Dermis microvascular lymphatic vessel endothelial cell (primary cell): ENCODE measurements at places on chromosomes 2 and 18.

- DNase-seq, result no peak
Observed at GRCh38 chr2:101763496-101764333, 66.2 kb downstream of the MAP4K4 start.

DNA sequence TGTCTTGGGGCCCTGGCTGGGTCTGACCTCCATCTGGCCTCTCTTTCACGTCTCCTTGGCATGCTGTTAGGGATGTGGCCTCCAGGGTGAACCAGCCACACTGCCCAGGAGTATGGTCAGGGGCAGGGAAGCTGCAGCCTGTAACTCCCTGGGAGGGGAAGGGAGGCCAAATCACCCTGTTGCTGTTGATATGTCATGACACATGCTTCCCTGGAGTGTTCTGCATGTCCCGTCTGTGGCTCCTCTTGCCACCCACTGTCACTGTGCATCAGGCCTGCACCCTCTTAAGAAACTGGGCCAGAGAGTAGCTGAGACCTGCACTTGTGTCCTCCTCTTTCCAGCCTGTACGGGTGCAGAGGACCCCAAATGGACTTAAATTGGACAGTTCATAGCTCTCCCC lies 221.3 kb downstream of the FHOD3 start:
- DNase-seq, result no peak

GRCh38 chr2:18993756-18994338 lies 364.6 kb downstream of the OSR1 start:
- DNase-seq, result no peak

DNA sequence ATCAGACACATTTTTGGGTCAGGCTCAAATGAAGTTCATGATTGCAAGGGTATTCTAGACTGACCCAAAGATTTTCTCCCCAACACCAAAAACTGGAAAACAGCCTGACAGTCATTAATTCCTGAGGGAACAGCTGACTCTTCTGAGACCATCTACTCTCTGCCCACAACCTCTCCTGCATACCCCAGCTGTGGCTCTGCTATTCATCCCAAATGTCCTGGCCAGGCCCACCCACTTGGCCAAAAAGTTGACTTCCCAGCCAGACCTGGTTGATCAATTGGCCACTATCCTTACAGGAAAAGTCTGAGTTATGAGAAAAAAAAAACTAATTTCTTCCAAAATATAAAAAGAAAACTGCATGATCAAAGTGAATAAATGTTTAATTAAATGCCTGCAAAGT lies 103.8 kb upstream of the ST3GAL5 start:
- DNase-seq, result no peak

DNA sequence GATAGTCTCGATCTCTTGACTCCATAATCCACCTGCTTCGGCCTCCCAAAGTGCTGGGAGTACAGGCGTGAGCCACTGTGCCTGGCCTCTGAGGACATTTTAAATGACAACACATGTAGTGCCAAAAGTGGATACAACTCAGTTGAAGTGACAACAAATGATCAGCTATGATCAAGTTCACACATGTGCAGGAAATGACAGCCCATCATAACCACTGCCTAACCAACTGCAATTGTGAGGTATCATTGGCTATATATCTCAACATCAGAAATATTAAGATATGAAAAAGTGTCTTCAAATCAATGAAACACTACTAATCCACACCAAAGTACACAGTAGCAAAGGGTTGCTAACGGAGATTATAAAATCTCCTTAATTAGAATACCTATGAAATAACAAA lies 84.8 kb downstream of the DTNB start:
- DNase-seq, result no peak

GRCh38 chr2:139478165-139478914 lies 698.1 kb upstream of the NXPH2 start:
- DNase-seq, result no peak

DNA sequence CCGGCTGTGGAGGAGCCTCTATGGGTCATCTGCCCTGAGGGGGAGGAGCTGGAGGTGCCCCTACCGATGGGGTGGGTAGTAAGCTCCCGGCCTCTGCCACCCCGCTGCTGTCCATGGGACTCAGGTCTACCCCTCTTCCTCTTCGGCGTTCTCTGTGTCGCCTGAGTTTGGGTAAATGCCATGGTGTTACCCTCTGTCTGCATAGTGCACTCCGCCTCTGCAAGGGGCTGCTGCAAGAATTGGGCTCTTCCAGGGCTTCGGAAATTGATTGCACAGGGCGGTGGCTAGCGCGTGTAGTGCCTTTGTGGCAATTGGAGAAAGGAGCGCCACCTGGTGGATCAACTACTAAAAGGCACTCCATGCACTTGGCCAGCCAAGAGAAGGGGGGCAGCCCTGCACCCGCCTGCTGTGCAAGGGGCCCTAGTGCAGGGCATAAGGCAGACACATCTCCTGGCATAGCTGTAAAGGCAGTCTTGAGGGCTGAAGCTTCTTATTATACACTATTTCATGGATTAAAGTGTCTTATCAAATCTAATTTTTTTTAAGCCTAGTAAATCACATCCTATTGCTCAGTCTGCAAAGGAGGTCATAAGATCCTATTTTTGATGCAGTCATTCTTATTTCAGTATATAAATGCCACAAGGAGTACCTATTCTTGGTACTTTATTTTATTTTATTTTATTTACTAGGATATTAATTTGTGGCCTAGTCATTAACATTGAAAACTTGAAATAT lies 308.9 kb downstream of the PDE11A start:
- peak; percentile 64 for DNase-seq
